ENCODE measurements at places on chromosomes 3 and 15.

DNA sequence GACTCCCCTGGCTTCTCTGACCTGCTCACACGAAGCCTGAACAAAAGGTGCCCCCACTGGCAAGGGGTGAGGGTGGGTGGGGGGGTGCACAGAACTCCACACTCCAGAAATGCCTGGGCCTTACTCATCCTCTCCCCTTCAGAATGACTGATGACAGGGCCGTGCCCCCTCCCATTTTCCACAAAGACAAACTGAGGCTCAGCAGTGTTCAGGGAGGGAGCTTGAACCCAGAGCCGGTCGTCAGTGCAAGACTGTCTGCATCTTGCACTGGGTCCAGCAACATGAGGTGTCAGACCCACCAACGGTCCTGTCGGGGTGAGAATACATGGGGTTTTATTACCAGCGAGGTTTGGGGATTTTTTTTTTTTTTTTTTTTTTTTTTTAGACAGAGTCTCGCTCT is 15.3 kb downstream of the IGDCC3 start:
- DNase-seq: no peak

- DNase-seq: no peak
These were observed 27.6 kb upstream of the MYO1E start for GRCh38 chr15:59400103-59400813.

DNA sequence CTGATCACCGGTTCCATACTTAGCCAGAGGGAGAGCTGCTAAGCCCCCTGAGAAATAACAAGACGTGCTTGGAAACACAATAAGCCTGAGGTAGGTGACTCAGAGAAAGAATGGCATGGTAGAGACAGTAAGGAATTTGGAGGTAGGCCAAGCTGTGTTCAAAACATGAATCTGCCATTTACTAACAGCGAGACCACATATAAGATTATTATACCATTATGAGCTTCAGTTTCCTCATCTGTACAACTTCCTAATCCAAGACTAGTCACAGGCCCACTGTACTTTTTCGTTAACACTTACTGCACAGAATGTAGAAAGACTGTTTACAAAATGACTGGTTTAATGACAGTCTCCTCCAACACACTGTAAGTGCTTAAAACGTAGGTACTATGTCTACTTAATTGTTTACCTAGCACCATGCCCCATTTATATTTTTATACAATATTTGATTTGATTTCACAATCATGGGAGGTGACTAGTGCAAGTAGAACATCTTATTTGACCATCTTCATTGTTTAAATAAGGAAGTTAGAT is 25.7 kb downstream of the ATOSA start:
- no peak for DNase-seq

DNA sequence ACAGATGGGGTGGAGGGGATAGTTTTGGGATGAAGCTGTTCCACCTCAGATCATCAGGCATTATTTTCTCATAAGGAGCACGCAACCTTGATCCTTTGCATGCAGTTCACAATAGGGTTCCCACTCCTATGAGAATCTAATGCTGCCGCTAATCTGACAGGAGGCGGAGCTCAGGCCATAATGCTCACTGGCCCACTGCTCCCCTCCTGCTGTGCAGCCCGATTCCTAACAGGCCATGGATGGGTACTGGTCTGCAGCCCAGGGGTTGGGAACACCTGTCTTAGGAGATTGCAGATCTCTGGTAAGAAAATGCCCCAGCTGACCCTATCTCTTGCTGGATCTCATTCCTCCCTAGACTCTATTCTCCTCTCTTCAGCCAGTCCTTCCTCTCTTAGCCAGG is 6.8 kb downstream of the CSTA start:
- no peak for DNase-seq

DNA sequence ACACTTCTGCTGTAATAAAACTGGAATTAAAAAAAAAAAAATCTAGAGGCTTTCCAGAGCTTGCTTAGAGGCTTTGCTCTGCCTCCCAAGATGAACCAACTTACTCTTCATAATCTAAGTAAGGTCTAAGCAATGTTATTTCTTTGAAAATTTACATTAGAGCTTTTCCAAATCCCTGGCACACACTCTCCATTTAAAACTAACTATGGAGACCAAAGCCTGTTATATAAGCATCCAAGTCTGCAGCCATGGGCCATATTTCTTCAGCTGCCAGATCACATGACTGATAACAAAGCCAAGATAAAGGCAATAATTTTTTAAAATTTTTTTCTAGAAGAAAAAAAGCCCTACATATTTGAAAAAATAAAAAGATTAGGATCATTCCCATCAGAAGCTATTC is 55.0 kb upstream of the ARHGEF3 start:
- no peak for DNase-seq

GRCh38 chr15:72222393-72222792 is 8.6 kb downstream of the PKM start:
- DNase-seq: no peak

GRCh38 chr15:95051861-95052260 is 820.5 kb downstream of the MCTP2 start:
- no peak for DNase-seq

DNA sequence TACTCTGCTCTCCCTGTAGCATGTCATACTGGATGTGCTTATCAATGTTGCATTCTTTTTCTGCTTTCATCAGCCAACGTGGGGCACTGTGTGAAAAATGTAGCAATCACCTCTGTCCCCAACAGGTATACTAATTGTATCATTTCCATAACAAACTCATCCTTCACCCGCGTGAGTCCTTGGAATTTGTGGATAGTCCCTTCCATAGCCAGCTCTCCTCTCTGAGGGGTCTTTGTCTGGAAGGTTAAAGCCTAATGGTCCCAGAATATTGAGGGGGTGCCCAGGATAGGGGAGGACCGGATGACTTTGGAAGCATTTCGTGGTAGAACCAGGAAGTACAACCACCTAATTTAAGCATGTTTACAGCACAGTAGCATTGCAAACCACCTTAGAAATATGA is 124.6 kb downstream of the FOXB1 start:
- DNase-seq: no peak

- DNase-seq: no peak
These were observed 11.1 kb upstream of the UBE2Q2 start for GRCh38 chr15:75832114-75832513.

- DNase-seq: no peak
These were observed 31.1 kb downstream of the FILIP1L start for GRCh38 chr3:100083209-100083608.

DNA sequence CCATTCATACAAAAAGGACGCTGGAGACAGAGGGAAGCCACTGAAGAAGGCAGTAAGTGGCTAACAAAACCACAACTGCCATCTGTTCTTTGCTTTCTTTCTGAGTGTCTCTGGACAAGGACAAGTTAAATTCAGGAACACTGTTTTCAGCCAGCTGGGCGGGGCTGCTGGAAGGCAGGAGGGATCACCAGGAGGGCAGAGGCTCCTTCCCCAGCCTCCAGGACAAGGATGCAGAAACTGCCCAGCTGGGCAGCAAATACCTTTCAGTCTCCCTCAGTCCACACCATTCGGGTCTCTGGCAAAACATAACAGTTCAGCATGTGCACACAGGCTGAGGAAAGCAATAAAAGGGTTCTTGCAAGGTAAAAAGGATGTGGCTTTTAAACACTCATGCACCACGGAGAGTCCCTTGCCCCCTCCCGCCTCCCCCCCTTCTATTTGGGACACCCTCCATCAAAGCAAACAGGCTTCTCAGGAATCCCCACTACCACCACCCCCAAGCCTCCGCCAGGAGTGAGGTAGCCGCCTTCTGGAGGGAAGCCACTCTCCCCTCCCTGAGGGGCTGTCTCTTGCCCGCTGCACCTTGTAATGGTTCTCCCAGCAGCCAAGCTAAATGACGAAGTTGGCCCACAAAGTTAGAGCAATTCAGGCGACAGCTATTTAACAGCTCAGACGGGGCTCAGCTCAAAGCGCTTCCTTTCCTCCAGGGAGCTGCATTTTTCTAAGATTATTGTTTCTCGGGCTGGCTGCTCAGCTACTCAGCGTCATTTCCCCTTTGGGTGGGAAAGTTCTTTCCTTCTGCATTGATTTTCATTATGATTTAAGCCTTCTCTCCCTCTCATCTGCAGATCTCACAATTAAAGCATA is 3.8 kb downstream of the HEG1 start:
- peak; percentile 53 for DNase-seq

DNA sequence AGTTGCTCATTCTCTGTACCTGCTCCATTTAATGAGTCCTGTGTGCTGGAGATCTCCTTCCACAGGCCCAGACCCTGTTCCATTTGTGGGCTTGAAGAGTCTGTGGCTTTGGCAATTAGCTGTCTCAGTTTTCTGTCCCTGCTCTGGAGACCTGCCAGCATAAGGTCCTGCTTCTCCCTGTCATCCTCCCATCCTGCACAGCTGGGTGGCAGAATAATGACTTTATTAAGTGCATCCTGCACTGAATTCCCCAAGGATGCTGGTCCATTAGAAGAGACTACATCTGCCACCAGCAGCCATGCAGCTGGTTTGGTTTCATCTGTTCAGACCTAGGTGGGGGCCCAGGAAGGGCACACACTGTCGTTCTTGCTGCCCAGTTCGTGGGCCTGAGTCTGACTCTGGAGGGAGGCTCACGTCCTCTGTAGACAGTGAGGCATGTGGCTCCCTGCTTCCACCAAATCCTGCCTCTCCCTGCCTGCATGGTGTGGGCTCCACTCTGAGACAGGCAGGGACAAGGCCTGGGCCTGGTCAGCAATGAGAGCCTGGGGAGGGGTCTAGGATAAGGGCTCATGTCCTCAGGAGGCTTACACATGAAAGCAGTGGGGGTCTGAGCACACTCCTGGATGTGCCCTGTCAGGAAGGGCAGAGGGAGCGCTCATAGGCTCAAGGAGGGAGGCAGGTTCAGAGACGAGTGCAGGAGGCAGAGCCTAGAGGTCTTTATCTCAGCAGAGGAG is 78.4 kb upstream of the PRR23E start:
- DNase-seq: no peak

GRCh38 chr15:39598958-39599845 is 18.3 kb downstream of the THBS1 start:
- no peak for DNase-seq

- DNase-seq: no peak
These were observed 601.0 kb downstream of the MECOM start for GRCh38 chr3:169062501-169062900.

- DNase-seq: no peak
These were observed 33.1 kb downstream of the RBP2 start for GRCh38 chr3:139443186-139443585.

- DNase-seq: no peak
These were observed 68.2 kb downstream of the CD200R1L start for GRCh38 chr3:112778353-112778948.

GRCh38 chr3:139132976-139133375 is 88.3 kb upstream of the PRR23C start:
- DNase-seq: no peak

DNA sequence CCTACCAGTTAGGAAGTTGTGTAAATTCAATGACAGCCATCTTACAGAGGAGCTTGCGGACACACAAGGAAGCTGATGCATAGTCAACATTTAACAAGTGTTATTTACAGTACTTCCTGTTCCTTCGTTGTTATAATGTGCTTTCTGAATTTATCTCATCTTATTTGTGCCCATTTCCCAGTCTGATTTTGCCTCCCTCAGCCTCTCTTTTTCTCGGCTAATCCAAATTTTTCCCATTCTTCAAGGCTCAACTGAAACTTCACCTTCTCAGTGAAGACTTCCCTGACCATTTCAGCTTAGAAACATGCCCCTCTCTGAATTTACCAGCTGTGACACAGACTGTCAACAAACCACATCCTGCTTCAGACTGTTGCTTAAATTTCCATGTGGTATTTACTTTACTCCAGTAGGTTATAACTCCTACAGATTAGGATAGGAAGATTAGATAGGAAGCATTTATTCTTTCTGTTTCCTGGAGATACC is 55.7 kb upstream of the CP start:
- peak; percentile 74 for DNase-seq

GRCh38 chr3:31462050-31462569 is 70.6 kb upstream of the STT3B start:
- peak; percentile 99 for DNase-seq

DNA sequence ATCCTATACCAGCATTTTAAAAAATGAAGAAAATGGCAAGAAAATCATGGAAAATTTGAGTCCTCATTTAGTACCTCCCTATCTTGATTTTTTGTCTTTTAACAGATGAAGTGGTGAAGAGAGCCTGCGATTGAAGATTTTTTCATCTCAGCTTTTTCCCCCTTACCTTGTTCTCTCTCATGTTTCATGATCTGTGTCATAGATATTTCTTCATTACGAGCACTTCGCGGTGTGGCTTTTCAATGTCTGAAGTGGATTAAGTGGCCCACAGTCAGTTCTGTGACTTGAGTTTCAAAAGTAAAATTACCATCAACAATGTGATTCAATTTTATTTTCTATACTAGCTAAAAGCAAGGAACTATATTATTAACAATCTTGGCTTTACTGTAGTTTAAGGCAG is 147.2 kb downstream of the FNDC3B start:
- no peak for DNase-seq

- DNase-seq: no peak
These were observed 6.8 kb upstream of the RTP2 start for GRCh38 chr3:187709155-187709554.

DNA sequence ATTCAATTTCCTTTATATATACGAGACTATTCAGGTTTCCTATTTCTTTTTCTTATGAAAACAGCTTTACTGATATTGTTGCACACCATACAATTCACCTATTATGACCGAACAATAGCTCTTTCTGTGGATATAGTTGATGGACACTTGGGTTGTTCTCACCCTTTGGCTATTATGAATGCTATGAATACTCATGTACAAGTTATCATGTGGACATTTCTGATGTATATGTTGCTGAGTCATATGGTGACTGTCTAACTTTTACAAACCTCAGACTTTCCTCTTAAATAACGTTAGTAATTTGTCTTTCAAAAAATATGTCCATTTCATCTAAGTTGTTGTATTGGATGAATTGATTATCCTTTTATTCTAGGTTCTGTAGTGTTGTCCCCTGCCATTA is 15.7 kb upstream of the USF3 start:
- no peak for DNase-seq

DNA sequence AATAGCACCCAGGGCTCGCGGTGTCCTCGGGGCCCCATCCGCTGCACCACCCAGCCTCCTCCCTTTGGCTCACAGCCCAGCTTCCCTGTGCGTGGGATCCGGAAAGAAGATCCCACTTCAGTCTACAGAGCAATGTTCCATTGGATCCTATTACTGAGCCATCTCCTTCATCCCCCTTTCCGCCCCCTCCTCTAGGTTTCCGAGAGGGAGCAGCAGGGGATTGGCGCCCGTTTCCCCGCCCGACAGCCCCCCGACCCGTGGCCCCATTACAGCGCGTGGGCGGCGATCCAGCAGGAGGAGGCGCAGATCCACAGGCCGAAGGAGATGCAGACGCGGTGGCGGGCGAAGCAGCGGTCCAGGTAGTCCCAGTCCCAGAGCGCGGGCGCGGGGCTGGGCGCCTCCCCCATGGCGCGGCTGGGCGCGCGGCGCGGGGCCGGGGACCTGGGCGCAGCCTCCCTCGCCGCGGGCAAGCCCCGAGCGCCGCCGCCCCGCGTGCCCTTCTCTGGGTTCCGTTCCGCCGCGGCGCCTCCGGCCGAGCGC is 340 bp downstream of the TMEM44 start:
- DNase-seq: no peak

- DNase-seq: no peak
These were observed 120.9 kb downstream of the NEK11 start for GRCh38 chr3:131147534-131147933.

- DNase-seq: no peak
These were observed 47.1 kb downstream of the CORO2B start for GRCh38 chr15:68625853-68626252.

All from hematopoietic multipotent progenitor cell (in vitro differentiated cells).